ENCODE measurements at places on chromosomes 7 and 10. TPM values are rescaled to one million over a fixed set of nuclear protein-coding genes. Genes with fewer than 3 reads are reported as not detected.

- DNase-seq, result no peak
These were observed at the start of gene NANOS1 for GRCh38 chr10:119029613-119030420. Gene NANOS1 (plus strand): TSS chr10:119029714. CDS start chr10:119029802, 88 bp downstream.

GRCh38 chr7:27113991-27114769 is 11.7 kb upstream of the HOXA2 start:
- DNase-seq, result no peak

DNA sequence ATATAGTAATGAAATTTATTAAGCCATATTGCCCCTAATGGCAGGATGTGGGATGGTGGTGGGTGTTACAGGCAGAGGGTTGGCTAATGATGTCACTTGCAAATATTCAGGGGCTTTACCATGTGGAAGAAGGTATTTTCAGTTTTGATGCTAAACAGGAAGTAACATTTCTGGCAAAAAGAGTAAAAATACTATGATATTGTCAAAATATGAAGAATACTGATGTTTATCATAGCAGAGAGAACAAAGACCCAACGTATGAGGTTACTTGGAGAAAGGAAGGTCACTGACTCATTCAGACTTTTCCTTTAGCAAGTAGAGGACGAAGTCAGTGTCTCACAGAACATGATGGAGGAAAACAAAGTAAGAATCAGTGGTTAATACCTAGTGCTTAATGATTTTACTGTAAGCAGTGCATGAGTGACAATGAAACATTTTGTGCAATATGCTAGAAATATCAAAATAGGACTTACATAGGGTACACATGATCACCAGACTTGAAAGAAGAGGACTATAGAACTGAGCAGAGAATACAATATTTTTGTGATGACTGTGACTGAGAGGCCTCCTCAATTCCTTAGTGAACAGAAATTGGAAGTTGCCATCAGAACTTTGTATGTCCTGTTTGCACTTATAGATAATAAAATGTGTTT is 89.7 kb upstream of the STEAP4 start:
- DNase-seq, result no peak

GRCh38 chr7:151809146-151809863 is 67.6 kb downstream of the PRKAG2 start:
- no peak for DNase-seq

DNA sequence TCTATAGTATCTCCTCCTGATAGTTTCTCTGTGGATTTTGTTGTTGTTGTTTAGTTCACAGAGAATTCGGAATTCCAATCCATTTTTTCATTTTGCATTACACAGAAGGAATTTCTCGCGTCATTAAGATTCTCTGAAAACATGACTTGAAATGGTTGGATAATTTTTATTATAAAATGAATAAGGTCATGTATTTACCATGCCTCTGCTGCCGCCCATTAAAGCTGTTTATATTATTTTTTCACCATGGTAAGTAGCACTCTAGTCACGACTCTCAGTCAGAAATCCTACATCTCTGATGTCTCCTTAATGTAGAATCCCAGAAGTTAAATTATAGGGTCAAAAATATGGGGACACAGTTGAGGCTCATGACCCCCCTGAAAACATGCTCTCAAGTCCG is 19.1 kb downstream of the SFMBT2 start:
- no peak for DNase-seq

DNA sequence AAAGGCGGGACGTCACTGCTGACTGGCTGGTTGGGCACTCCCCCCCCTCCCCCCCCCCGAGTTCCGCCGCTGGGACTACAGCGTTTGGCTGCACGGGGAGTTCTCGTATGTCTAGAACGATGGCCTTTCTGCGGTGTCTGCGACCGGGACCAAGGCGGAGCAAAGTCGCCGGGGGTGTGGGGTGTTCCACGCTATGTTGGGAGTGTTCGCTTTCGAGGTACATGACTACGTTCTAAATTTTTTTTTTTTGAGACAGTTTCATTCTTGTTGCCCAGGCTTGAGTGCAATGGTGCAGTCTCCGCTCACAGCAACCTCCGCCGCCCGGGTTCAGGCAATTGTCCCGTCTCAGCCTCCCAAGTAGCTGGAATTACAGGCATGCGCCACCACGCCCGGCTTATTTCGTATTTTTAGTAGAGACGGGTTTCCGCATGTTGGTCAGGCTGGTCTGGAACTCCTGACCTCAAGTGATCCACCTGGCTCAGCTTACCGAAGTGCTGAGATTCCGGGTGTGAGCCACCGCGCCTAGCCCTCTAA is 573 bp upstream of the IDI1 start:
- no peak for DNase-seq

DNA sequence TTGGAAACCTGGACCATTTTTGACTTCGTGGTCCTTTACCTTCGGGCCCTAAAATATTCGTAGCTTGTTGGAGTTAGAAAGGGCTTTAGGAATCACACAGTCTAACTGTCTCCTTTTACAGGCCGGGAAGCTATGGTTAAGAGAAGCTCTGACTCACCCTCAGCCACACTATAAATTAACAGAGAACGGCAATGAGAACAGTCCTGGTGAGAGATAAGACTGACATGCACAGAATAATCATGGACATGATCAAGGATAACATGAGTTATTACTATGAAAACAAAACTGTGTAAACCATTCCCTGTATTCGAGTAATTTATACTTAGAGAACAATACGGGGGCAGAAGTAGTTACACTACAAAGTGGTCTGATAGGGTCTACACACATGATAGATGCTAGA is 162.5 kb upstream of the MALRD1 start:
- DNase-seq, result no peak

DNA sequence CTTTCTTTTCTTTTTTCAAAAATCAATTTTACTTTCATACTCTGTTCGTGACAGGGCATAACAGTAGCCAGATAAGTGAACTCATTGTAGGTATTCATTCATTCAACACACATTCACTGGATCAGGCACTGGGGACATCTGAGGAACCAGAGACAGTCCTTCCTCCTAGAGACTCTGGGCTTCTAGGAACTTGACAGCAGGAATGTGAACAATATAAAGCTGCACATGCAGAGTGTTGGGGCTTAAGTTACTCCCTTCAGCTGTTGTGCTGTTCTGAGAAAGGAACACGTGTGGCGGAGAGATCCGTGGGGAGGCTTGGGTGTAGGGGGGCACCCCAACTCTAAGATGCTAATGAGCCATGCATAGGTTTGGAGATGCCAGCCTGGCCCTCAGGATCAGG is 120.4 kb downstream of the PKD1L1 start:
- DNase-seq, result no peak

Gene GDF10
- not detected for total RNA-seq

Gene HTR7
- total RNA-seq, result 0.21 TPM

Gene GATA3
- not detected for total RNA-seq

Gene GIMAP7
- total RNA-seq, result not detected

Gene EPHA1
- not detected for total RNA-seq

Measured in HFFc6 (cell line).